Retinal pigment epithelial cell (primary cell): ENCODE measurements at places on chromosomes 4 and X.

DNA sequence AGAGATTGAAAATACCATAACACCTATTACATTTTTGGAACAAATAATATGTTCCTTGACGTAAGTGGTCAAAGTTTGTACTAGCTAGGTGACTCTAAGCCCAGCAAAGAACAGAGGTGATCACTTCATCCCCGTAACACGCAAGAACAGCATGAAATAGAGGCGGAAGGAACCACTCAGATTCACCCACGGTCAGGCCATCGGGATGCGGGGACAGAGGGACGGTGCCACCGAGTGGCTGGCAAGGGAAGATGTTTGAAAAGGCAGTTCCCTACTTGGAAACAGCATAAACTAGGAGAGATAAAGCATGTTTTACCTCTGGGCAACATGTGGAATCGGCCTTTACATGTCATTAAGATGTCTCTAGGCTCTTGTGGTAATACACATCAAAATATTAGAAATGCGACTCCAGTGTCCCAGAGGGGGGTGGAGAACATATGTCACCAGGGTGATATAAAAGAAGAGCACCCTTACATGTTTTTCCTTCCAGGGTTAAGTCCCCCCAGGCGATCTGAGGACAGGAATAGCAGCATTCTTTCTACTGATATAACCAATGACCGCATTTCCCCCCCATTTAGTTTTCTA, 84.0 kb downstream of the PHKA2 start:
- DNase-seq = no peak

GRCh38 chr4:112927544-112927943, 121.9 kb upstream of the ANK2 start:
- no peak for DNase-seq

GRCh38 chr4:8691151-8691775, 98.7 kb downstream of the CPZ start:
- DNase-seq = no peak

GRCh38 chr4:73613130-73613529, 7.1 kb downstream of the RASSF6 start:
- DNase-seq = no peak

DNA sequence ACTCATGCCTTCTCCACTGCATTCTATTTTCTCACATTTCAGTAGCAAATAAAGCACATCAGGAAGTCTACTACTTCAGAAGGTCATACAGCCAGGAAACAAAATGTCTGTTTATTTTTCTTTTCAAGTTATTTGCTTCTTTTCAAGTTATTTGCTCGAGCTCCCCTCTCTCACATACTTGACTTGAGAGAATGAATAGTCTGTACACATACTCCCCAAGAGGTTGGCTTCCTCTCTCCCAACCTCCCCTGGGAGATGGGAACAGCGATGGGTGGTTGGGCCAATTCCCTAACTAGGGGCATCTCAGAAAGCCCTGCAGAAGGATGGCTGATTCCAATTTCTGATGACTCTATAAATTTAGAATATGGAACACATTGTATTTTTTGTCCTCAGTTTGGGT, 64.7 kb upstream of the PTPN13 start:
- DNase-seq = no peak

GRCh38 chr4:95114521-95114920, 356.8 kb downstream of the BMPR1B start:
- DNase-seq = no peak

DNA sequence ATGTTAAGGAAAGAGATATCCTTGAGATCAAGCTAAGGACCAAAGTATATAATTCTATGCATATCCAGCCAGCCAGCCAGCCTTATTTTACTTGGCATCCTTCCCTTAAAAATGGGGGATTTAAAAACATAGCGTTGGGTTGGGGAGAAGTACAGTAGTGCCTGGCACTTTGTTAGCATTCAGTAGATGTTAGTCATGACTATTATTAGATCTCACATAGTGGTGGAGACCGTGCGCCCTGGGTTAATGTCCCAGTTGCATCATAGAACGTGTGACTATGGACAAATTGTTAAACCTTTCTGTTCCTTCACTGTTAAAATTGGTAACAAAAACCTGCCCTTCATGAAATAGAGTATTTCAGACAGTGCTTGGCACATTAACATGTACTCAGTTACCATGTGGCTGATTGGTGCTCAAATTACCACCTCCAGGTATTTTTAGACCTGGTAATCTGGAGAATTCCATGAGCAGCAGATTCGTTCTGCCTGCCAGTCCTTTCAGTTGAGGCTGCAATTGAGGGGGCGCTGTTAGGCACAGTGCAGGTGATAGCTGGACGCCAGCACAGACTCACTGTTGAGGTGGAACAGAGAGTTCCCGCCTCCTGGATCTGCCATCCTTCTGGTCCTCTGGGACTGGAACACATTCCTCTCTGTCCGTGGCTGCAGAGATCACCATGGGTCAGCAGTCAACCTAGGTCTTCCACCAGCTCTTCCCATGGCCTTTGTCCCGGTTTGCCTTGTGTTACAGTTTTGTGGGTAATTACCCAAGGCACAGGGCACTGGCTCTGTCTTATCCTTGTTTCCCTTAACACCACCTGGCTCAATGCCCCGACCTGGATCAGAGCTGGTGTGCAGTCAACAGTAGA, 31.7 kb downstream of the RBBP7 start:
- DNase-seq = peak; percentile 96

DNA sequence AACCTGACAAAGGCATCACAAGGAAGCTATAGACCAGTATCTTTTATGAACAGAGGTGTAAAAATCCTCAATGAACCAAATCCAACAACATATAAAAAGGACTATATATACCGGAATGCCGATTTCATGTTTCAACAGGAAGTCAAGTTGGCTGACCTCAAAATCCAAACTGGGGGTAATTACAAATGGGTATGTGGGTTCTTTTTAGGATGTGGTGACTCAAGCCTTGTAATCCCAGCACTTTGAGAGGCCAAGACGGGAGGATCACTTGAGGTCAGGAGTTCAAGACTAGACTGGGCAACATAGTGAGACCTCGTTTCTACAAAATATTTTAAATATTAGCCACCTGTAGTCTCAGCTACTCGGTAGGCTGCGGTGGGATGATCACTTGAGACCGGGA, 10.4 kb downstream of the PRSS48 start:
- no peak for DNase-seq

GRCh38 chrX:151680805-151681204, 14.5 kb upstream of the PRRG3 start:
- no peak for DNase-seq

DNA sequence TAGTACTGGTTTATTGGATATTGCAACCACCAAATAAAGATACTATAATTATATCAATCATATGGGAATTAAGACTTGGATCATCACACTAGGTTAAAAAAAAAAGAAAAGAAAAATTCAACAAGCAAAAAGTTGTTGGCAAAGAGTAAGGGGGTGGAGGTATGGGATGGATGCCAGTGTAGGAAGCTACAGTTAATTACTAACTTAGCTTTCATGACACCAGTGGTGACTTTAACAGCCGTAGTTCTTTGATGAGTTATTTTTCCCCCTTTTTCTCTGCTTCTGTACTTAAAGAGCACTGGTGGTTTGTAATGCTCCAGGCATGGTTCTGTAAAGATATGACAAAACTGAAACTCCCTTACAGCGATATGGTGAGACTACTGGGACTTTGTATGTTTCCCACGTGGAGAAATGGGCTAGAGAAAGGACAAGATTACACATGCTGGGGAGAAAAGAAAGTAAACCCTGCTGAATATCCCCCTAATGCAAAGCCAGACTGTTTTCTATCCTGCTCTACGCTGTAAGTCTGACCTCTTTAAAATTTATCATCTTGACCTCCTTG, 210.8 kb downstream of the SPOCK3 start:
- DNase-seq = no peak

- DNase-seq = no peak
Measured at GRCh38 chr4:100780126-100780525, 262.3 kb upstream of the EMCN start.

DNA sequence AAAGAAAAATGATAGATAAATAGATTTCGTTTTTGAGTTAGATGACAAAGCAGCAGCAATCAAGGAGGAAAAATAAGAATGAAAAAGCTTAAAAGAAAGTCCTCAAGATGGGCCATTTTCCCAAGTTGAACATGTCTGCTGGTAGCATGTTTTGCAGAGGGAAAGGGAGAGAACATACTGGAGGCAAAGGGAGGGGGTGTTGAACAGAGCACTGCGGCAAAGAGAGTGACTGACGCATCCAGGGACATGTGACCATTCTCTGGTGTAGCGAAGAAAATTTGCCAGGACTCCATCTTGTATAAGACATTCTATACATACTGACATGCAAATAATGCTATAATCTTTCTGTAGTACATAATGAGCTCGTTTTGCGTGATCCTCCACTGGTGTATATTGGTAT, 1.2 kb downstream of the LINC00632 start:
- DNase-seq = no peak

- no peak for DNase-seq
Measured at GRCh38 chr4:32830160-32830559, 2110.0 kb downstream of the PCDH7 start.

DNA sequence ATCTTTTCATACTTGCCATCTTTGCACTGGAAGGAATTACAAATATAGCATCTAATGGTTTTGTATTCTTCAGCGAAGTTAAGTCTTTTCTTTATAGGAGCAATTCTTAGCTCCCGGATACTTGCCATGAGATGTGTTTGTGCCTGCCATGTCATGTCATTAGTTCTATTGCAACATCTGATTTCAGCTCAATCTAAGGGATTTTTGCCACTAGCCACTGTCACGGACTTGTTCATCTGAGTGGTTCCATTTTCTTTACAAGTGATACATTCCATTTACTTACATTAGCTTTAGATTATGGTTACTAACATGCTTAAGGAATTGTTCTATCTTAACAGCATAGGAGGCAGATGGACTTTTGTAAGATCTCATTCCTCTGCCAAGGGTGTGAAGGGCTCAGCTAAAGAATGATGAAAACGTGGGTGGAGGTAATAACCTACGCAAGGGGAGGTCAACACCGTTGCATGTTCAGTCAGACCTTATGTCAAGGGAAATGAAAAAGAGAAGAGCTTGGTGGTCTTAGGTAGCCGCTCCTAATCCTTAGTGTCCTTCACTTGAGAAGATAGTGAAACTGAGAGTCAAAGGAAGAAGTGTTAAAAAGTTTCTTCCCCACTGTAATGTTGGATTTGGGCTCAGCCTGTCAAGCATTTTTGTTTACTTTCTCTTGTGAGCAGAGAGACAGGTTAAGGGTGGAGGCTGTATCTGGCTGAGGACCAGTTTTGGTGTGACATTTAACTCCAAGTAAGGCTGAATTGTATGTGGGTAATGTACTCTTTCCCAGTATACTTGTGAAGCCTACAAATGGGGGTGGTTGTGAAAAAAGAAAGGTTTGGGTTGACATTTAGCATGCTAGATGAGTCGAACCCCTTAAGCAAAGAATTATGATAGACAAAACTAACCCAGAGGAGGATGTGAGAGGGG, 3.6 kb upstream of the KLHL2 start:
- DNase-seq = no peak

GRCh38 chr4:113292371-113293042, 243.1 kb downstream of the ANK2 start:
- no peak for DNase-seq

DNA sequence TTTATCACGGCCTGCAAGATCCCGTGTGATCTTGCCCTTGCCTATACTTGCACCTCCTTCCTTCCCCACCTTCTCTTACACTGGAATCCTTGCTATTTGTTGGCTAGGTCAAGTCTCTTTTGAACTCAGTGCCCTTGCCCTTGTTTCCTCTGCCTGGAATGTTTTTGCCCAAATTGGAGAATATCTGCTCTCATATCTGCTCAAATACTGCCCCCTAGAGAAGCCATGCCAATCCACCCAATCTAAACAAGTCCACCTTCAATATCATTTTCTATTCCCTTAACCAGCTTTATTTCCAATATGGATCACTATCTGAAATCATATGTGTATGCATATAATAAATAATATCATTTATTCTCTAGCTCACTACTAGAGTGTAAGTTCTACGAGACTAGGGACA, 1044.2 kb upstream of the FTHL17 start:
- no peak for DNase-seq
